ENCODE measurements at places on chromosomes 5 and 9.

GRCh38 chr9:125794708-125795107, 47.5 kb downstream of the PBX3 start:
- no peak for DNase-seq

DNA sequence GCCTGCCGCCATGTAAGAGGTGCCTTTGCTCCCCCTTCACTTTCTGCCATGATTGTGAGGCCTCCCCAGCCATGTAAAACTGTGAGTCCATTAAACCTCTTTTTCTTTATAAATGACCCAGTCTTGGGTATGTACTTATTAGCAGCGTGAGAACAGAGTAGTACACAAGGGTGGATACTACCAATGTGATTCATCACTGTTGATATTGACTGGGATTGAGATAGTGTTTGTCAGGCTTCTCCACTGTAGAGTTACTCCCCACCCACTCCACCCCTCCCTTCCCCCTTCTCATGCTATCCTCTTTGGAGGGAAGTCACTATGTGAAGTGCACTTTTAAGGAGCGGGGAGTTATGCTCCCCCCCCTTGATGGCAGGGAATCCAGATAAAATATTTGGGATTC, 11.4 kb upstream of the CRHBP start:
- DNase-seq = no peak

- DNase-seq = no peak
Measured at GRCh38 chr9:21542787-21543186, 60.7 kb upstream of the IFNE start.

DNA sequence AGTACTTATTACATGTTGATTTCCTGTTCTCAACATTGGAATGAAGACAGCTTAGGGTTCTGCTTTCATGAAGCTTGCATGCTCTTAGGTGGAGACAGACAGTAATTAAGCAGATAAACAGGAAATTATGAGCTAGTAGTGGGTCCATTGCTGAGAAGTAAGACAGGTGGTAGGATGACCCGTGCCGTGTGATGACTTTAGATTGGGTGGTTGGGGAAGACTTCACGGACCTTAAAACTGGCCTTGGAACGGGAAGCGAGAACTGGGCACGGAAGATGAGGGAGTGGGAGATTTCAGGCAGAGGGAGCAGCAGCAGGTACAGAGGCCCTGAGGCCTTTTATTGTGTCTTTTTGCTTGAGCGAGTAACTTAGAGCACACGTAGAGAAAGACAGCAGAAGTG, 27.2 kb downstream of the ABL1 start:
- DNase-seq = no peak

- no peak for DNase-seq
Measured at GRCh38 chr9:38482918-38483592, 58.8 kb upstream of the IGFBPL1 start.

- no peak for DNase-seq
Measured at GRCh38 chr5:122702524-122702875, 72.4 kb upstream of the SNX2 start.

DNA sequence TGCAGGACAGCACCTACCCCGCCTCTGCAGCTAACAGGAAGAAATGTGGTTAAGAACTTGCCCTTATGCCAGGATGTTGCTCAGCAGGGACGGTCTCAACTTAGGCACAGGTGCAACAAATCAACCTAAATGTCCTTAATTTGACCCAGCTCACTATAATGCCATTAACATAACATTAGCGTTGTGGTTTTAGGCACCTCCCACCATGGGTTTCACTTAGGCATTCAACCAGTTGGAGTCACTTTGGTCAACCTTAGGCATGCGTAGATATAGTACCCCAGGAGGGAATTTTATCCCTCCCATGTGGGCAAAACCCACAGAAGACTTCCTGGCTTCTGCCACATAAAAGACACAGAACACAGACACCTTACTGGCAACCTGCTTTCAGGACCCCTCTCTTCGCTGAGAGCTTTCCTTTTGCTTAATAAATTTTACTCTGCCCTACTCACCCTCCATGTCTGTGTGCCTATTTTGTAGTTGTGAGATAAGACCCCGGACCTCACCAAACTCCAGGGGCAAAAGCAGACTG, 8.7 kb upstream of the ERAP1 start:
- DNase-seq = no peak

DNA sequence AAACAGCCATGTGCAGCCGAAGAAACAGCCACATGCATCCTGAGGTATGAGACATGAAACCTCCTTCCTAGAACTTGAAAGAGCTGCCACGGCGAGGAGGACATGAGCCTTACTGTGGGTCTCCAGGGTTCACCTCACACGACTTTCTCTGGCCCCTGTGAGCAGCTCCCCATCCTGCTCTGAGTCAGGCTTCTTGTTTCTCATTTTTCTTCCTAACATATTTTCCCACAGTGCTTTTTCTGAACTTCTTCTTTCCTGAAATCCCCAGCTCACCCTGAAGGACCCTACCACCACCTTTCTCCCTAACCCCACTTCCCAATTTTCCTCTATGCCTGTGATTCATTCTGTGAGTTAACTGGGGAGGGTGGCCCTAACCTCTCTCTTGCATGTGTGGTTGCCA, 33.7 kb upstream of the ADRB2 start:
- no peak for DNase-seq

DNA sequence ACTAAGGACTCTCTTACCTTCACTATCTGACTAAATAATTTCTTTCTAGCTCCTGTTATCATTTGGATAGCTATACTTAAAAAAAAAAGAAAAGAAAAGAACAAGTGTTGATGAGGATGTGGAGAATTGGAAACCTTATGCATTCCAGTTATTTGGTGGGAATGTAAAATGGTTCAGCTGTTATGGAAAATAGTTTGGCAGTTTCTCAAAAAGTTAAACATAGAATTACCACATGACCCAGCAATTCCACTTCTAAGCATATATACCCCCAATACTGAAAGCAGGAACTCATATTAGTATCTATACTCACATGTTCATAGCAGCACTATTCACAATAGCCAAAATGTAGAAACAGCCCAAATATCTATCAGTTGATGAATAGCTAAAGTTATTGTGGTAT, 61.1 kb downstream of the GNA14 start:
- no peak for DNase-seq

DNA sequence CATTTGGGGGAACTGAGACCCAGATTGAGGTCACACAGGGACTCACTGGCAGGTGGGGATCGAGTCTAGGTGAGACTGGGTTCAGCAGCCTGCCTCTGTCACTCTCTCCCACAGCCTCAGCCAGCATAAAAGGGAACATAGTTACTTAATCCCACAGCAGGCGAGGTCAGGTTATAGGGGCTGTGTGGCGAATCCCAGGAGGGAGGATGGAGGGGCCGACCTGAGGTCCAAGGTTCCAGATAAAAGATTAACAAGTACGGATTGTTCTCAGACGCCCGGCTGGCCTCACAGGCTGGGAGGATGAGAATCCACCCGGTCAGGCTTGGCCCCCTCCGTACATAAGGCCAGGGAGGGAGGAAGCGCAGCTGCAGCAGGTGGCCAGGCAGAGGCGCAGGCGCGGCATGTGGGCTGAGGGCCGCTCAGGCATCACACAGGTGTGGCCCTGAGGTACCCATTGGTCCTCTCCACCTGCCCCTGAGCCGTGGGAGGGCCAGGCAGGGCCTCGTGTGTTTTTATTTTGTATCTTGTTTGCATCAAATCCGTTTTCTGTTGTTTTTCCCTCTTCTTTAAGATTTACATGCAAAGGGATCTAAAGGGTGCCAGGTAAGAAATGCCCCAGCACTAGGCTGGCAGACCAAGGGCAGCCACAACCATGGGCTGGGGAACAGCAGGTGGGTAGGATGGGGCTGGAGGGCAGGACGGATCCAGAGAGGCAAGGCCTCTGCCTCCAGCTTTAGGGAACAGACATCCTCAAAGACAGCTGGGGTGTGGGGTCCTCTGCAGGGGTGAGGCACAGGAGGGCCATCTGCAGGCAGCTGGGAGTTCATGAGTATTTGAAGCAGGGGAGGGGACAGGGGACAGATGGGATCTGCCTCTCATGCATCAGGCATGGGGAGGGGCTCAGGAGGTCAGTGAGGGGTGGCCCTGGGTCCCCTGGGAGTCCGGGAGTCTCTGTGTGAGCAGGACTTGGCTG, 3.6 kb downstream of the SUSD3 start:
- DNase-seq = peak; percentile 79

DNA sequence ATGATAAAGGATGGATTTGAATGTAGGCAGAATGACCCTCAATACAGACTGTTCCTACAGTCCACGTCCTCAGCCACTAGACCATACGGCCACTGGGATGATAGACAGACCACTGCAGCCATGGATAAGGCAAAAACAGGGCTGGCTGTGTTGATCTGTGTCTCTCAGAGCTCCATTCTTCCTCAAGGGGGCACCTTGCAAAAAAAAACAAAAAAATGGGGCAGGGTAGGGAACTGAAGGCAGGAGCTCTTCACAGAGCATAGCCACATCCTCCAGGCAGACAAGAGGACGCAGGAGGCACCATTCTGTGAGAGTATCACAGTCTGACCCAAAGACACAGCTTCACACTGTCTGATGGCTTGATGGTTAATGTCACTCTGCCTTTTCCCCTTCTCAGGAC, 61.2 kb upstream of the GABRP start:
- no peak for DNase-seq

DNA sequence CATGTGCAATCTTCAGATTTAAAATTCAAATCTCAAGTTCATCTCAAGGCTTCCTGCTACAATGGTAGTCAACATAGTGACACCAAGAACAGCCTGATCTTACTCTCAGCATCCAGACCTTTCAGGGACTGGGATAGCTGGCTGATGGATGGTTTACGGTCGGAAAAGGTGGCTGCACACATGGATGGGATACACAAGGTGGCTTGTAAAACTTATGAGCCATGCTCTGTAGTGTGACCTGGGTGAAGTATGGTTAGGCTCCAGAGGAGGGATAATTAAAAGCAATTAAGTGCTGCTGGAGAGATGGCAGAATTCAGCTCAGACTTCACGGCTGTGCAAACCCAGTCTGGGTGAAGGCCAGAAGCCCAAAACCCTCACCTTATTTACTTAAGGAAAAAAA, 379.5 kb downstream of the NFIB start:
- no peak for DNase-seq

- no peak for DNase-seq
Measured at GRCh38 chr9:114180696-114181606, 25.6 kb downstream of the COL27A1 start.

DNA sequence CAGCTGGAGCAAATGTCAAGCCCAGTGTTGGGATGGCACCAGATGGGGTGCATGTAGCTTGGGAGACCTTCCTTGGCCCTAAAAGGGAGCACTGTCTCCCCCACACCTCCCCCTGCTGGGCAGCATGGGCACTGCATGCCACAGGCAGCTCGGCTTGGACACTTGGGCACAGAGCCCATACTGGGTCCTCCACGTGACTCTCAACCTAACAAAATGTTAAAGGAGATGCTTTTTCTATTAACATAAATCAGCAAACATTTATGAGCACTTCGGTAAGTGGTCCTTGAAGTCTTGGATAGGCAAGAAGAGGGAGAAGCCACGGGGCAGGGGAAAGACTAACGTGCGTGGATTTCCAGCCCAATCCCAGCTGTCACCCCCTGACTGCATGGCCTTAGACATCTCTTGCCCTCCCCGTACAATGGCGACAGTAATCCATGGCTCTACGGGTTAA, 23.9 kb upstream of the MAPK9 start:
- no peak for DNase-seq

- no peak for DNase-seq
Measured at GRCh38 chr9:103731541-103731940, 362.6 kb upstream of the SMC2 start.

DNA sequence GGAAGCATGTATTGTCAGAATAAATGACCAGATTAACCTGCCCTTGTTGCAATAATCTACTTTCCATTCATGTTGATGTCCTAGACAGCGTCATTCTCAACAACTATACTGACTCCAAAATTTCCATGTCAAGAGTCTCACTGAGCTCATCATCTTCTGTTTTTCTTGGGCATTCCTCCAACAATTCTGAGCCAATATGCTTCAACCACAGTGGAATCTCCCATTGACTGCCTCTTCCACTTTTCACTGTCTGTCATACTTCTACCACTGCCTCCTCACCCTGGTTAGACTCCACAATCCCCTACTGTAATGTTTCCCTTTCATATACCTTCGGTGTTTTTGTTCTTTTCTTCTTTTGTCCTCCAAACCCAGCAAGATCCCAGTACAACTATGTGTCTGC, 162.8 kb downstream of the TLE1 start:
- no peak for DNase-seq

GRCh38 chr9:130736834-130737233, 43.3 kb downstream of the EXOSC2 start:
- DNase-seq = no peak

DNA sequence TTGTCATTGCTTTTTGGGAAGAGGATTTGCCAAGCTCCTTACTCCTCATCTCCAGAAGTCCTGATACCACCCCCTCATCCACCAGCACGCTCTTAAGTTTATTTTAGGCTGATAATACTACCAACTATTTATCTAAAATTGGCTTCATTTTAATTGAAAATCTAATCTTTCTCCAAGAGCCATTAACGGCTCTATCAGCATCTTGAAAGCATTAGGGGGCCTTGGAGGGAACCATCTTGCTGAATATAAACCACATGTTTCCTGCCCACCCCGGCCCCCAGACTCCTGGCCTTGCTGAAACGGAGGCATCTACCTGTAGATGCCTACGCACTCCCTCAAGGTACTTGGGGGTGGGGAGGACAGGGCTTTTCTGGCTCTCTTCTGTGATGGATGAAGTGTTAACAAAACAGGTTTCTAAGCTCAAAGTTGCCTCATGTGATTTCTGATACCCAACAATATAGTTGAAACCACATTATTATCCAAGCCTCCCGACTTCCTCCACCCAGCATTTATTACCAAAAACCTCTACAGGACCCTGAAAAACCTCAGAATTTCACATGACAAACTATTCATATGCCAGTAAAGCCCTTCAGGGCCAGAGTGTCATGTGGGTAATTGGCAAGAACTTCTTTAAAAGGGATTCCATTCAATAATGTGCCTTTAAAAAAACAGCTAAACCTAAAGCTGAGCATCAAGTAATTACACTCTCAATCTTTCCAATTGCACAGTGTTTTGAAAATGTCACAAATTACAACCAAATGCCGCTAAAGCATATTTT, 96.7 kb downstream of the SAXO1 start:
- DNase-seq = no peak

- no peak for DNase-seq
Measured at GRCh38 chr5:177469750-177470525, 3.5 kb downstream of the DBN1 start.

DNA sequence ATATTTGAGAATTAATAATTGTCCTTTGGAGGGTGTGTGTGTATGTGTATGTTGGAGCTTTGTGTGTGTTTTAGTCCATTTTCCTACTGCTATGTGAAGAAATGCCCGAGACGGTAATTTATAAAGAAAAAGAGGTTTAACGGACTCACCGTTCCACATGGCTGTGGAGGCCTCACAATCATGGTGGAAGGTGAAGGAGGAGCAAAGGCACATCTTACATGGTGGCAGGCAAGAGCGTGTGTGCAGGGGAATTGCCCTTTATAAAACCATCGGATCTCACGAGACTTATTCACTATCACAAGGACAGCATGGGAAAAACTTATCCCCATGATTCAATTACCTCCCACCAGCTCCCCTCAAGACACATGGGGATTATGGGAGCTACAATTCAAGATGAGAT, 44.1 kb downstream of the TMC1 start:
- DNase-seq = no peak

GRCh38 chr9:69919461-69920061, 98.9 kb downstream of the CFAP95 start:
- DNase-seq = peak; percentile 57
